ENCODE measurements at places on chromosomes 2 and 18. TPM values are rescaled to one million over a fixed set of nuclear protein-coding genes. Genes with fewer than 3 reads are reported as not detected.

- DNase-seq, result no peak
Measured at GRCh38 chr2:1685078-1685956, 59.0 kb downstream of the PXDN start.

- DNase-seq, result no peak
Measured at GRCh38 chr2:127551221-127551930, 15.9 kb downstream of the MYO7B start.

DNA sequence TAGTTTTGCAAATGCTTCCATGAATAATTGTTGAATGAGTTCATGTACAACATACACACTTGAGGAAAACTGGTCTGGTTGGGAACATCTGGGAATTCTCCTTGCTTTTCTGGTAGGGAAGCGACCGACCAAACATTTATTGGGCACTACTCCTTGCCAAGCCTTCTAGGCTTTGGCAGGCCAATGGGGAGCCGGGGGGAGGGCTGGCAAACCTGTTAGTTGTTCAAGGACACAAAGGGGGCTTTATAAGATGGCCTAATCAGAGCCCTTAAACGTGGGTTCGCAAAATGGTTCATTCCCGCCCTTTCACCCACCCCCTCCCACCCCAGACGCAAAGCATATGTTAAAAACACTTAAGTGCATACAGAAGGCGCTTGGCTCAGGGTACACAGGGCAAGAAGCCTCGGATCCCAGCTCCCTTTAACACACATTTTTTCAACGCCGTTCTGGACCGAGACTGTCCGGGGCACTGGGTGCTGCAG lies 844 bp upstream of the VSNL1 start:
- peak; percentile 39 for DNase-seq

DNA sequence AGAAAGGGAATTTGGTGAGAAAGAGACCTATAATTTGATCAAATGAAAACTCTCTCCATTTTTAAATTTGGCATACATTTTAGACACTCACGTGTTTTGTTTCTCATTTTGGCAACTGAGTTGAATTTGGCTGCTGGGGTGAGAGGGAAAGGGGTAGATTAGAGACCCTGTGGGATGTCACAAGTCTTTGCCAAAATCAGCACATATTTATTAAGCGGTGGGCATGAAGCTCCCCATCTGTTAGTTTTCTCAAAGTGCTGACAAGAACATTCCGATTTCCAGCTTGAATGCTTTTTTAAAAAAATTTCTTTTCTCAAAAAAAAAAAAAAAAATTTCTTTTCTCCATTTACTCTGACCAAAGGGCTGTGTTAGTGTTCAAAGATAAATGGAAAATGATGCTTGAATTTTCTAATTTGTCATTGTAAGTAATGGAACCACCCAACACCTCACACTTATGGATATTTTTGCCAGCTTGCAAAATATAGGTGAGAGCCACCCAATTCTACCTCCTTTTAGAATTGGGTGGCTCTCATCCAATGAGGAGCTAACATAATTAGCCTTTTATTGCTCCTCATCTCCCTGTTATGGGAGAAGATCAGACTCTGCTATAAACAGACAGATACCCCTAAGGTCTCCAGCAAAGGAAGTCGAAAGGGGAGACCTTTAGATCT lies 222.9 kb upstream of the FN1 start:
- DNase-seq, result no peak

DNA sequence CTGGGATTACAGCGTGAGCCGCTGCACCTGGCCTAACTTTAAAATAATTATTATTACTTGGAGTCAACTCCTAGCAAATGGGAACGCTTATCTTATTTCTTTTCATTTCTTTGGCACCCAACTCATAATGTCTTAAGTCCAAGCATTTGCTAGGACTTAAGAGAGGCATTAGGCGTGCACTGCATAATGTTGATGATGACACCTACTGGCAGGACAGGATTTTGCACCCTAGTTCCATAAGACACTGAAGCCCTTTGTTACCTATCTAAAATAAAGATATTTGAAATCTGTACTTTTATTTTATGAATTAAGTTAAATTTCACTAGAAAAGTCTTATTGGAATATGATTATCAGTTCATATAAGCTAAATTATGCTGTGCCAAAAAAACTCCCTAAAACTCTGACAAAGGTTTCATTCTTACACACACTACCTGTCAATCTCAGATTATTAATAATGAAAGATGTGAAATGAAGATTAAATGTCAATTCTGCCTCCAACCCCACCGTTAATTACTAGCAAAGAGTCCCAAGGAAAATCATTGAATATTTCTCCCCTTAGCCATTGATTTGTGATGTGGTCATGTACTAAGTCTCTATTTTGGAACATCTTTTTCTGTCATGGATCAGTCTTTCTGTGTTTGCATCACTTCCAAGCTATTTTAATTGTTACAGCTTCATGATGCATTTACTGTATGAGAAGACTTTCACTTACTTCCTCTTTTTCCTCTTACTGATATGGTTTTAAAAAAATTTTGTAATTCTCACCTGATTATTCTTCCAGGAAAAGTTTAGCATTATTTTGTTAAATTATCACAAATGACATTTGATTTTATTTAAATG lies 12.7 kb upstream of the CDH2 start:
- no peak for DNase-seq

DNA sequence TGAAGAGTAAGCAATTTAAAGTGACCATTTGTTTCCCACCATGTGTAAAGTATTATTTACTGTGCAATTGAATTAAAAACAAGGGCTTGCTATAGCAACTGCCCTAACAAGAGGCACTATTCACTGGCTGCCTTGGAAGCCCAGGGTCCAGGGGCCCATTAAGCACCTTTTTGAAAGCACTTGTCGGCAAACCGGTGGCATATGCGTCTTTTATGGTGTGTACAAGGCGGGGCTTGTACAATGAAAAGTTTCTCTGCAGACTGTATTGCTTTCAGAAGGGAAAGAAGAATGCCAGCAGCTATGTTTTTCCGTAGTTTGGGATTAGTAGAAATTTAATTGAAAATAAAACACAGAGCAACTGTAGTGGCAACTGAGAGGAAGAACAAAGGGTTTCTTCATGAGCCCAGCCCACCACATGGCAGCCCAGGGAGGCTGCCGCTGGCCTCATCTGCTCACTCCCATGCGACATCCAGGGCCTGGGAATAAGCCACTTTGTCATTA lies 279.5 kb upstream of the PARD3B start:
- no peak for DNase-seq

- DNase-seq, result no peak
Measured at GRCh38 chr2:227370791-227371312, 8.3 kb downstream of the TM4SF20 start.

DNA sequence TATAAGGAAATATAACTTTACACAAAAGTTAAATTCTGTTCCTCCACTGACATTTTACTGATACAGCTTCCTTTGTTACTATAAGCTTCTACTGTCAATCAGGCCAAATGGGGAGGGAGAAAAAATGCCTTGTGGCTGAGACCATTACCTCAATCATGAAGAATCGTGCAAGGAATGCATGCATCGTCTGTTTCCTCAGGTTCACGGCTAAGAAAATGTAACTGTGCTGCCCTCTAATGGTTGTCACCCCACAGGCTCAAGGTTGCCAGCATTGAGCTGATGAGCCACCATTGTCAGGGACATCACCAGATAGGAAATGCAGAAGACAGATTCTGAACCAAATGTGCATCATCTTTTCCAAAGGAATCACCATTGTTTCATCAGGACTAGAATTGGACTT lies 426.9 kb downstream of the CDH2 start:
- DNase-seq, result no peak

- no peak for DNase-seq
Measured at GRCh38 chr2:17242813-17243485, 275.3 kb downstream of the RAD51AP2 start.

DNA sequence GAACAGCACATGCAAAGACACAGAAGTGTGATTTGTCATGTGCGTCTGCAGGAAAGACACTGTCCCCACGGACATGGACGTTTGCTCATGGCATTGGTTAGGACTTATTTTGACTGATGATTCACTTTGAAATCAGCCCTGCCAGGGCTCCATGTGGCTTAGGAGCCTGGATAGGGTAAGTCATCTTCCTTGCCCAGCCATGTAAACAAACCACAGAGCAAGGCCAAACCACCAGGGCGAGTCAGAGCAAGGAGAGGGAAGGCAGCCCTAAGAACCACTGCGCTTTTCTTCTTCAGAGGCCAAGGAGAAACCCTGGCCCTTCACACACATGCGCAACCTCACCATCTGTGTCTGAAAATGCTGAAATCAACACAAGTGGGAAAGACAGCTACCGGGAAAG lies 88.8 kb downstream of the GFPT1 start:
- no peak for DNase-seq

- peak; percentile 40 for DNase-seq
Measured at GRCh38 chr2:31319406-31320175, 85.6 kb downstream of the EHD3 start.

DNA sequence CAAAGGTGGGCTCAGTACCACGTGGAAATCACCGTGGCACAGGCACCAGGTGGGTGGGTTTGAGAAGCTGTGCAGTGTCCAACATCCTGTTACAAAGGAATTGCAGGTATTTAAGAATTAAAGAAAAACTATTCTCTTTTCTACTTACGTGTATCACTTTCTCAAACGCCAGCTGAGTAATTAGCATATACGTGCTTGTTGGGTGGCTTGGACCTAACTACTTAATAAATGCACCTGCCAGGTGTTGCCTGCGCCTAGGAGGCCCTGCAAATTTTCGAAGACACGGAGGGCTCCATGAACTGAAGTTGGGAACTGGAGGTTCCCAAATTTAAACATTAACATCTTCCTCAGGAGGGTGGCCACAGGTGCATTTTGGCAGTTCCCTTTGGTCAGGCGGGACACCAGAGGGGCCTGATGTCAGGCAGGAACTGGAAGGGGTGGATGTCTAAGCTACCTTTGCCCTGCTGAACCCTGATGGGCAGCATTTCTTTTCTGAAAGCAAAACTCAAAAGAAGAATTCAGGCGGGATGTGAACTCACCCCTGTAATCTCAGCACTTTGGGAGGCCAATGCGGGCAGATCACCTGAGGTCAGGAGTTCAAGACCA lies 84.8 kb downstream of the HS6ST1 start:
- no peak for DNase-seq

DNA sequence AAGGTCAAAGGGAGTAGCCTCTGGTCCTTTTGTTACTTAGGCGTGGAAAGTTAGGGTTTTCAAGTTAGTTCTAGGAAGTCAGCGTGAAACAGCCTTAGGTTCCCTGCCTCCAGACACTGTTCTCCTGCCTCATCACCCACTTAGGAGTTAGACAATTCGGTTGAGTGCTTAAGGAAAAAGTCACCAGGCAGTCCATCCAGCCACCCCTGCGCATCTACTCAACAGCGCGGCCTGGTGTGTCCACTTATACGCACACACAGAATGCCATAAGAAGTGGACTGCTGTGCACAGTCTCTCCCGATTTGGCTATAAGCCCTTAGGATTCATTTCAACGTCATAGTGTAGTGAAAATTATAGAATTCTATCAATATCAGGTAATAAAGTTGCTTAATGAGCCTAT lies 470.8 kb upstream of the TNP1 start:
- DNase-seq, result no peak

DNA sequence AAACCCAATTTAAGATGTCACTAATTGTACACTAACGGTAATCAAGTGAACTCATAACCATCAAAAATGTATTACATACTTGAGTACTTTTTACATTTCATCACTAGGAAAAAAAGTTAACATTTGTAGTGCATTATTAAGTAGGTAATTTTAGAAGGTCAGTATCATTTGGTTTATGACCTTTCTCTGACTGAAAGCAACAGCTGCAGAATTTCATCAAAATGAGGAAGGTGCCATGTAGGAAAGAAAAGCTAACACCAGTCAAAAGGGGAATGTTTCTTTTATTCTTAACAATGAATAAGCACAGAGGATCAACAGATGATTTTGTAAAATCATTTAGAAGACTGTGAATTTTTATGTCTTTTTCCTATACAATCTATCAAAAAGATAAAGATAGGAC lies 79.0 kb downstream of the PIGN start:
- DNase-seq, result no peak

DNA sequence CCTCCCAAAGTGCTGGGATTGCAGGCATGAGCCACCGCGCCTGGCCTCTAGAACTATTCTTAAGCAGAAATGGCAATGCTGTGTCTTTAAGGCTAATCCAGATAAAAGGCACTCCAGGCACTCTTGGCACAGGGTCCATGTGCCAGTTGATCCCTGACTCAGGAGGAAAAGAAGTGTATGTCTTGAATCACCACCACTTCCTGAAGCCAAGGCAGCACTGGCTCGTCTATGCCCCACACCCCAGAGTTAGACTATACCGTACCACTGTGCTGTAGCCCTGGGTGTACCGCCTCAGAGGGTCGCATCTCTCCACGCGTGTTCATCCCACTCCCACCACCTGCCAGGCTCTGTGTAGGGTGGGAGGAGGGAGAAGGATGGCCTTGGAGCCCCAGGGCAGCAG lies 9.0 kb downstream of the TNFRSF11A start:
- no peak for DNase-seq

The TMEM37 gene
- total RNA-seq, result 1.1 TPM

The GPR75 gene
- total RNA-seq, result 2.7 TPM

The NCKAP1 gene
- 297 TPM for total RNA-seq

The ERBB4 gene
- total RNA-seq, result 3.2 TPM

The TRIM43 gene
- total RNA-seq, result not detected

The ABCG8 gene
- total RNA-seq, result not detected

The RND3 gene
- total RNA-seq, result 139 TPM

The SPP2 gene
- total RNA-seq, result not detected

All from urinary bladder (tissue), 4 donors.